ENCODE measurements at places on chromosomes 16 and 17.

- no peak for DNase-seq
Observed at GRCh38 chr17:7260651-7261378, 1.5 kb downstream of the CLDN7 start.

- peak; percentile 69 for DNase-seq
Observed at GRCh38 chr17:79045842-79046196, 21.9 kb downstream of the C1QTNF1 start.

GRCh38 chr17:50892101-50892776 lies 26.1 kb upstream of the TOB1 start:
- no peak for DNase-seq

DNA sequence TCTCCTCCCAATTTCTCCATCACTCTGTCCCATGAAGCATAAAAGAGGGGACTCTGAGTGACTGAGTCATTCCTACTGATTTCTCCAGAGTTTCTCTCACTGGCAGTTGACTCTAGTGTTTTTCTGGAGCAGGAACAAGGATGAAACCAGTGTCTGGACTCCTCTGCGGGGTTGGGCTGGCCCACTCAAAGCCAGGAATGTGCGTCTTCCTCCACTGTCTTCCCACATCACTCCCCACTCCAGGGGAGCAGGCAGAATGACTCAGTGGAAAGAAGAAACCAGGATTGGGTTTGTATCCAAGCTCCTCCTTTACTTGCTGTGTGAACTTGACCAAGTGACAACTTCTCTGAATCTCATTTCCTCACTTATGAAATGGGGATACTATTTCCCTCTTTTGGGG lies 497.5 kb upstream of the SALL1 start:
- no peak for DNase-seq

GRCh38 chr17:43832976-43833829 lies at the start of gene MPP3:
MPP3 (minus strand) TSS chr17:43833146; CDS start chr17:43831906, 1,240 bp downstream.
- DNase-seq, result peak; percentile 26

- no peak for DNase-seq
Observed at GRCh38 chr17:32875923-32876416, 954 bp downstream of the MYO1D start.

- no peak for DNase-seq
Observed at GRCh38 chr16:22381392-22381791, 7.0 kb upstream of the CDR2 start.

DNA sequence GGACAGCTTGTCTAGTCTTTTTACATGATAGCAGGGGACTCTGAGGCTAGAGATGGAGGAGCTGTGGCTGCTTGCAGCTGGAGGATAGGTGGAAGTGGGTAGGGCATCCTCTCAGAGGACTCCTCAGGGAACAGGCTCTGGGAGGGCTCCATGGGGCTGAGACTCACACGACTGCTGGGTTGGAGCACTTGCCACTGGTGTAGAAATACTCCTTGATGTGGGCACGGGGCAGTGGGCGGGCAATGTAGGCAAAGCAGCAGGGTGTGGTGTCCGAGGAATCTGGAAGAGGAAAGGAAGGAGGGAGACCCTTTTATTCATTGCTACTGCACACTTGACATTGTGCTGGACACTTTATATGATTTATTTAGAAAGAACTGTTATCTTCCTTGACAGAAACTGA lies 1.8 kb downstream of the CCL5 start:
- DNase-seq, result no peak

- DNase-seq, result no peak
Observed at GRCh38 chr16:85928401-85928820, 29.4 kb downstream of the IRF8 start.

- DNase-seq, result no peak
Observed at GRCh38 chr17:74478420-74479100, 12.1 kb downstream of the CD300A start.

- DNase-seq, result no peak
Observed at GRCh38 chr16:31386157-31386984, 6.8 kb upstream of the ITGAD start.

DNA sequence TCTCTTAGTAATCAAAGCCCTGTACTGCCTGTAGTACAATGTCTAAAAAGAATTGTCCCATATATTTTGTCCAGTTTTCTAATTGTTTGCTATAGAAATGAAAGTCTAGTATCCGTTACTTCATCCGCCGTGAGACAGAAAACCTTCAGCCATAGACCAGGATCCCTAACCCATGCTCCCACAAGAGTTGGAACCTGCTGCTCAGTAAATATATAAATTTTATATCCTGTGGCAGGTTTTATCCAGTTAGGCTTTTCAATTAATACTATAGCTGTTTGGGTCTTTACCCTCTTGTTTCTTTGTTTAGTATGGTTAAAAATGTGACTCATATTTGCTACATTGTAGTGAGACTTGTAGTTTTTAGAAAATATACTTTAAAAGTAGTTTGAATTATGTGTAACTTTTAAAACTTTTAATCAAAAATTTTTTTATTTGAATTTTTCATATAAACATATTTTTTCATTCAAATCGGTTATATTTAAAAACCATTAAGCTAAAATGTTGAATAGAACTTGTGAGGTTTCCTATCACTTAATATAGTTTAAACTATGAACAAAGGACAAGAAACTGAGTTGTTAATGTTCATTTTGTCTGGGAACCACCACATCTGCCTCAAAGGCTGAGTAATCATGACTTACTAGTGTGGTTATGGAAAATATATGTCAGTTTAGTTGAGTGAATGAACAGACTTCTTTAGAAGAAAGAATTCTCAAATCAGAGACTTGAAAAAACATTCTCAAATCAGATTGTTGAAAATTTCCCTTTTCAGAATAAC lies 54.8 kb downstream of the VMP1 start:
- DNase-seq, result no peak

GRCh38 chr17:65173284-65173793 lies 36.2 kb downstream of the RGS9 start:
- DNase-seq, result peak; percentile 73

- no peak for DNase-seq
Observed at GRCh38 chr17:2055292-2056205, 646 bp downstream of the HIC1 start.

DNA sequence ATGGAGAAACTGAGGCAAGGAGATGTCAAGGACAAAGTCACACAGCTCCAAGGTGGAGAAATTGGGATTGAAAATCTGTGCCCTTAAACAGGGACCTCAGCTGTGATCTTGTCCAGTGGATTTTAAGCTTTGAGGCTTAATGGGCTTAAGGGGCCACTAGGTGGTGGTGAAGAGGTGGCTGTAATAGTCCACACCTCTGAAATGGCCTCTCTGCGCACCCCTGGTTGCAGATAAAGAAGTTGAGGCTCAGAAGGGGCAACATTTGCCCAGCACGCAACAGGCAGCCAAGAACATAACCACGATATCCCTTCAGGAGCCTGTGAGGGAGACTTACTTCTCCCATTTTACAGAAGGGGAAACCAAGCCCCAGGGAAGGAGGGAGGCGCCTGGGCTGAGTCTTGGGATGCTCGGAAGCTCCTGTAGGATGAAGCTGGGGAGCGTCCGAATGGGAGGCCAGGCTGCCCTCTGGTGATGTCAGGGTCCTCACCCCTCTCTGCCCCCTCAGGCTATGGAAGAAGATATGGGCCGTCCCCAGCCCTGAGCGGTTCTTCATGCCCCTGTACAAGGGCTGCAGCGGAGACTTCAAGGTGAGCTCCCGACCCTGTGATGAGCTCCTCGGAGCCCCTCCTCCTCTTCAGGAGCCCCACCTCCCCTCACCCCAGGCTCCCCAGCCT lies 43.7 kb downstream of the IL21R start:
- DNase-seq, result no peak

DNA sequence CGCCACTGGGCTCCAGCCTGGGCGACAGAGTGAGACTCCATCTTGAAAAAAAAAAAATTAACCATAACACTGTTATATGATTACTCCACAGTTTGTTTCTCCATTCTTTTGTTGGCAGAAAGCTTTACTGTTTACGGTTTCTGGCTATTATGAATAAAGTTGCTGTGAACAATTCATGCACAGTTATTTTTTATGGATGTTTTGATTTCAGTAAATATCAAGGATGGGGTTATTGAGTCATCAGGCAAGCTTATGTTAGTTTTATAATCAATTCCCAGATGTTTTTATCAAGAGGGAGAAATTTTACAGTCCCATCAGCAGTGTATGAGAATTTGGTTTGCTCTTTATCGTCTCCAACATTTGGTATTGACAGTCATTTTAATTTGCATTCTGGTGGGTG lies 67.9 kb downstream of the TAOK1 start:
- DNase-seq, result no peak

- peak; percentile 33 for DNase-seq
Observed at GRCh38 chr17:38444151-38444550, 15.9 kb downstream of the ARHGAP23 start.

DNA sequence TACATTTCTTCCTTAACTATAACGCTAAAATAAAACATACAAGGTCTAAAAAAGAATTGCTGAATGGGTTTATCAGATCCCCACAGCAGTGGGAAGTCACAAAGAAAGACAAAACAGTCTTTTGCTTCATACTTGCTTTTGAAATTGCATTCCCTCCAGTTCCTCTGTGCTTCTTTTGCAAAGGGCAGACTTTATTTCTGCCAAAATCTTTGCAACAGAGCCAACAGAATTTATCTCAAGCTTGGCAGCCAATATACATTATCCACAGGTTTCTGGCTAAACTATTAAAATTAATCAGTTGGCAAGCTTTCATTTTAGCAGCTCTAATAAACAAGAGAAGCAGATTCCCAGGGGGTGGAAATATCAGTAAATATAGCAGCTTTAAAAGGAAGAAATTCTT lies 378.9 kb upstream of the CA10 start:
- no peak for DNase-seq

DNA sequence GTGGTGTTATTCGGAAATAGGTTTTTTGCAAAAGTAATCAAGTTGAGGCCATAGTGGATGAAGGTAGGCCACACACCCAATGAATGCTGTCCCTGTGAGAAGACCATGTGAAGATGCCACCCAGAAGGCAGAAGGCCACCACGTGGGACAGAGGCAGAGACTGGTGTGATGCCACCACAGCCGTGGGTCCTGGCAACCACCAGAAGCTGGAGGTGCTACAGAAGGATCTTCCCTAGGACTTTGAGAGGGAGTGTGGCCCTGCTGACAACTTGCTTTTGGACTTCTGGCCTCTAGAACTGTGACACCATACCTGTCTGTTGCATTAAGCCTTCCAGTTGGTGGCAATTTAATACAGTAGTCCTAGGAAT lies 49.3 kb downstream of the RMI2 start:
- no peak for DNase-seq

GRCh38 chr16:1363501-1364041 lies 11.8 kb downstream of the GNPTG start:
- DNase-seq, result no peak

DNA sequence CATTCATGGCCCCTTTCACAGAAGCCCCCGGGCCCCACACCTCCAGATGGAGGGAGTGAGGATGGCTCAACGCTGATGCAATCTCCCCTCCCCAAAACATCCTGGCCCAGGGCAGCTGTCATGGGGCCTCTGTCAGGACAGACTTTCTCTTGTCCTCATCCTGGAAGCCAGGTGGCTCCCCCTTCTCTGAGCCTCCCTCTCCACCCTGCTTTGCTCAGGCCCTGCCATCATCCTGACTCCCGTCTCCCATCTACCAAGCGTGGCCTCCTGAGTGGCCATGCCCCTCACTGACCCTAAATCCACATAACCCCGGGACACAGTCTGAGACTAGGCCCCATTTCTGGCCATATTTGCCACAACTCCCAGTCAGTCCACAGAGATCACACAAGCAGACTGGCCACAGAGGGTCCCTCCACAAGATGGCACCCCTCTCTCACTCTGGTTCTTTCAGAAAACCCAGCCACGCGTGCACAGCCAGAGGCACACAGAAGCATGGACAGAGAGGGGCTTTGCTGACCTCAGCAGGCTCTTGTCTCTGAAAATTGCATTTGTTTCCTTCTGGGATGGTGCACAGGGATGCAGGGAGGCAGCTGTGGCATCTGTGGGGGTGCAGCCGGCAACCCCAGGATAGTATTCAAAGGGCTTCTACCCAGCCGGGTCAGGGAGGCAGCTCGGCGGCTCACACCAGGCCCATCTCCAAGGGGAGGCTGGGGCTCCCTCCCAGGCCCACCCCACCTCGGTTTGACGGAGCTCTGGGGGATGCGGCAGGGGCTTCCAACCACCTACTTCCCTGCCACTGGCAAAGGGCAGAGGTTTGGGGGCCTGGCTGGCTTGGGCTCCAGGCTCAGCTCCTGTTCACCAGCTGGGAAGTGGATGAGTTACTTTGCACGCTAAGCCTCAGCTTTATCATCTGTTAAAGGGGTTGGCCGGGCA lies 16.9 kb downstream of the DOC2B start:
- DNase-seq, result no peak

- DNase-seq, result no peak
Observed at GRCh38 chr17:45948881-45949624, 50.0 kb upstream of the STH start.

GRCh38 chr16:23833960-23834685 lies 1.7 kb upstream of the PRKCB start:
- no peak for DNase-seq
